Cardiac septum (tissue), 1 donor: ENCODE measurements at places on chromosomes 16 and 17. TPM values are rescaled to one million over a fixed set of nuclear protein-coding genes. Genes with fewer than 3 reads are reported as not detected.

DNA sequence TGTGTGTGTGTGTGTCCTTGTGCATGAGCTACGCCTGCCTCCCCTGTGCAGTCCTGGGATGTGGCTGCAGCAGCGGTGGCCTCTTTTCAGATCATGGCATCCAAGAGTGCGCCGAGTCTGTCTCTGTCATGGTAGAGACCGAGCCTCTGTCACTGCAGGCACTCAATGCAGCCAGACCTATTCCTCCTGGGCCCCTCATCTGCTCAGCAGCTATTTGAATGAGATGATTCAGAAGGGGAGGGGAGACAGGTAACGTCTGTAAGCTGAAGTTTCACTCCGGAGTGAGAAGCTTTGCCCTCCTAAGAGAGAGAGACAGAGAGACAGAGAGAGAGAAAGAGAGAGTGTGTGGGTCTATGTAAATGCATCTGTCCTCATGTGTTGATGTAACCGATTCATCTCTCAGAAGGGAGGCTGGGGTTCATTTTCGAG is 22.5 kb downstream of the STAT5A start:
- DNase-seq, result no peak

GRCh38 chr17:17765359-17766076 is 71.3 kb downstream of the SREBF1 start:
- no peak for DNase-seq

DNA sequence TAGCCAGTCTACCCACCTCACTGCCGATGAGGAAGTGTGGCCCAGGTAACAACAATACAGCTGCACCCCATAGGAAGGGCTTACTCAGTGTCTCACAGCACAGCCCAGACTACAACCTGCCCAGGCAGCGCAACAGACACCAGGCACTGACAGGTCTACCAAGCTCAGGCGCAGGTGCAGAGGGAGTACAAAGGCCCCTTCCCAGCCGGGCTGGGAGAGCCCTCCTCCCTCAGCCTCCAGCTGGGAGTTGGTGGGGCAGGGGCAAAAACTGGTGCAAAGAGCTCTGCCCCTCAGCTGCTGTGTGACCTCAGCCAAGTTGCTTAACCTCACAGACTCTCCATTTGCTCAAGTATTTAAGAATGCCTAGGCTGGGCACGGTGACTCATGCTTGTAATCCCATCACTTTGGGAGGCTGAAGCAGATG is 112.6 kb upstream of the LHX1 start:
- DNase-seq, result no peak

- DNase-seq, result no peak
These were observed 204.8 kb downstream of the FTO start for GRCh38 chr16:53908731-53909130.

GRCh38 chr17:72412650-72413076 is 291.8 kb downstream of the SOX9 start:
- DNase-seq, result no peak

DNA sequence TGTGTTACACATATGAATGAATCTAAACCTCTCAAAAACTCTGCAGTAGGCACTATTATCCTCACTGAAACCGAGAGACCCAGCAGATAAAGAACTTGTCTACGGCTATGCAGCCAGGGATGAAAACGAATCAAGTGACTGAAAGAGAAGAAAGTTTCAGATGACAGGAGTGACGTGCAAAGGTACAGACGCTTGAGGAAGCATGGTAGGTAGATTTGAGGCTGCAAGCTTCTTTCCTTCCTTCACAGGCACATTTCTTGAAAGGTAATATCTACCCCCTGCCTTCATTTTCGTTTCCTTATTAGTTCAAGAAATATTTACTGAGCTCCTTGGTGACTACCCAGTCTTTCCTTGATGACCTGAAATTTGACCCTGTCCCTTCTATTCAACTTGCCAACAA is 211.5 kb upstream of the AXIN2 start:
- no peak for DNase-seq

GRCh38 chr16:20803561-20804214 is 2.6 kb downstream of the ERI2 start:
- DNase-seq, result no peak

- no peak for DNase-seq
These were observed 3.9 kb downstream of the PDK2 start for GRCh38 chr17:50099003-50099402.

GRCh38 chr17:29341726-29342125 is 47.8 kb upstream of the NUFIP2 start:
- DNase-seq, result no peak

Gene SDR42E2
- total RNA-seq, result not detected

Gene CDK12
- 29.1 TPM for total RNA-seq

Gene MEOX1
- total RNA-seq, result 19.8 TPM

Gene LITAFD
- not detected for total RNA-seq

Gene PLEKHM1
- total RNA-seq, result 30.5 TPM
